ENCODE measurements at places on chromosomes 7 and 10.
A peak's percentile ranks its signal among the peaks of the same experiment; 100 is the strongest.

GRCh38 chr7:157158400-157158799 is 19.7 kb downstream of the UBE3C start:
- no peak for DNase-seq

GRCh38 chr7:494259-494687 is 25.4 kb downstream of the PDGFA start:
- no peak for DNase-seq

DNA sequence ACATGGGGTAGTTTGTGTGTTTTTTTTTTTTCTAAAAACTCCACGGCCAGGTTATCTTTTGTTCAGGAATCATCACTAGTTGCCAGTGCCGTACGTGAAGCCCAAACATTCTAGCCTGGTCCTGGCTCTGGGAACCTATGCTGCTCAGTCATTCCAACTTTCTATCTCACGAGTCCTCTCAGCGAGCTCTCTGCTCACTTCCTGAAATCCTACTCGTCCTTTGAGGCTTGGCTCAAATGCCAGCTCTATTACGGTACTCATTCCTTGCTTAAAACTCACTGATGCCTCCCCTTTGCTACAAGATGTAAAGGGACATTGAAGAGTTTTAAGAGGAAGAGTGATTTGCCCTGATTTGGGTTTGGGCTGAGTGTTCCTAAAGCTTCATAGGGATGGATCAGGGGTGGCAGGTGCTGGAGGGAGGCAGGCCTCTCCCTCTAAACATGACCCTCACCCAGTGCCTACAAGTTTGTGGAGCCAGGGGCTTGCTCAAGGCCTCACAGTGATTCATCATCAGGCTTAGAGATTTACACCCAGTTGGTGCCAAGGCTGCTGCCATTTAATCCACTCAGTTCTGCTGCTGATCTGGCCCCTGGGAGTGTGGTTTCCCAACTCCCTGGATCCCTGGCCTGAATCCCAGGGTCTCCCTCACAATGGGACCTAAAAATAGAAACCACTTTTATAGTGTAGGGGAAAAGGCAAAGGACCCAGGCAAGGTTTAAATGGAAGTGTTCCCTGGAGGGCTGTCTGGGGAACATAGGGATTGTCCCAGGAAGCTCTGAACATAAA is 46.1 kb upstream of the R3HCC1L start:
- DNase-seq = peak; percentile 19

- no peak for DNase-seq
These were observed 853.6 kb downstream of the LRMDA start for GRCh38 chr10:76285012-76285411.

DNA sequence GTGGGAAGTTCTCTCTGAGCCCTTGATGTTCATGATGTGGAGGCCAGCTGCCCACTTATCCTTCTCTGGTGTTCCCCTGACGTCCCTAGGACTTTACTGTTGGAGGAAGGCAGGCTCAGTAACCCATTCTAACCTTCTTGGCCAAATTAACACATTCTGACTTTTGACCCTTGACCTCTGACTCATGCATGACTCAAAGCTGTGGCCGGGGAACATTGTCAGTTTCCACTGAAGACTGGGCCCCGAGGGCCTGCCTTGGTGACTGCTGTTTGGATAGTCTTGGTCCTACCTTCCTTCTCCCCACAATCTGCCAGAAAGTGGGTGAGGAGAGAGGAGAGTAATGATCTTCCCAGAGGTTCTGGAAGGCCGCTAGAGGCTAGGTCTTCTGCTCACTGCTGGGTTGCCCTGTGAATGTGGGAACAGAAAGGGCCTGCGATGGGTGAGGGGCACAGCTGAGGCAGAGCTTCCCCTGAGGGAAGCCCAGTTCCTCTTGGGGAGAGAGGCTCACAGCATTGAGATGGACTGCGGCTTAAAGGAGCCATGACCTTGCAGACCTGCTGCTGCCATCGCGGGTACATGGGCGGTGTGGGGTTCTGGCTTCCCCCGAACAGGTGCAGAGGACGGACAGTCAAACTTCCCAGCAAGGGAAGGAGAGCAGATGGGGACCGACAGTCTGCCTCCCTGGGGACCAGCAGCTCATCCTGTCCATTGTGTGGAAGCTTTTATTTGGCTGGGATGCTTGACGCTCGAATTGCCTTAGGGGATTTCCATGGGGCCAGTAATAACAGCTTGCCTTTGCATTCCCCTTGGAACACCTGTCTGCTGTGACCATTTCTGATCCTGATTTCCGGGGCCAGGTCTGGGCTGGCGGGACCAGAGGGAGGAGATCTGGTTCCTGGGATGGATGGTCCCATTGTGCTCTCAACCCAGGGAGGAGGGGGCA is 43.8 kb downstream of the ADAMTS14 start:
- DNase-seq = peak; percentile 54

- no peak for DNase-seq
These were observed 24.8 kb downstream of the TLX1 start for GRCh38 chr10:101155896-101156295.

DNA sequence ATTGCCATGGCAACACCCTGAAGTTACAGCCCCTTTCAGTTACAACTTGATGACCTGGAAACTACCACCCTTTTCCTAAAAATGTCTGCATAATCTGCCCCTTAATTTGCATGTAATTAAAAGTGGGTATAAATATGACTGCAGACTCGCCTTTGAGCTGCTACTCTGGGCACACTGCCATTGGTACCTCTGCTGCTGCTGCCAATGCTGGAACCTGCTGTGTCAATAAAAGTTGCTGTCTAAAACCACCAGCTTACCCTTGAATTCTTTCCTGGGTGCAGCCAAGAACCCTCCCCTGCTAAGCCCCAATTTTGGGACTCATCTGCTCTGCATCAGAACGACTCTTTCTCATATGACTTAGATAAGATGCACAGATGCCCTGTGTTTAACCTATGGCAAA is 10.2 kb upstream of the FRA10AC1 start:
- DNase-seq = no peak

DNA sequence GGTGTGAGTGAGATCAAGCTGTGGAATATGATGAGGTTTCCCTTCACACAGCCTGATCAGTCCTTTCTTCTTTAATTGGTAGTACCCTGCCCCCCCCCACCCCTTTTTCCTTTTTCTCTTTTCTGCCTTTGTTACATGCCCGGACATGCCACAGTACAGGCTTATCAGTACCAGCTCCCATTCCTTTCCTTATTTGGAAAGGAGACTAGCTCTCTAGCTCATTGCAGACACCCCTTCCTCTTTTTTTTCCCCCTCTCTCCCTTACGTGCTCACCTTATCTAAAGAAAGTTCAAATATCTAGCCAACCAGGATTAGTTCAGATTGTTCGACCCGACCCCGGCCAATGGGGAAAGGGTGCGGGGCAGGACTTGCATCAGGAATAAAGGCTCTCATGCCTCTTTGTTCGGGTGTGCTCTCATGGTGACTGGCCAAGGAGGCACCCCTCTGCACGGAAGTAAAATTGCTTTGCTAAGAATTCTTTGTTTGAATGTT is 230.4 kb downstream of the ACTR3B start:
- peak; percentile 5 for DNase-seq

- no peak for DNase-seq
These were observed 24.5 kb downstream of the TMEM209 start for GRCh38 chr7:130180571-130181262.

GRCh38 chr10:92747066-92747465 is 57.3 kb downstream of the HHEX start:
- no peak for DNase-seq

GRCh38 chr10:99595770-99596465 is 24.3 kb downstream of the SLC25A28 start:
- DNase-seq = no peak

GRCh38 chr10:95790982-95791381 is 35.0 kb downstream of the ENTPD1 start:
- no peak for DNase-seq

- no peak for DNase-seq
These were observed 159.8 kb downstream of the WNT2 start for GRCh38 chr7:117163101-117163500.

DNA sequence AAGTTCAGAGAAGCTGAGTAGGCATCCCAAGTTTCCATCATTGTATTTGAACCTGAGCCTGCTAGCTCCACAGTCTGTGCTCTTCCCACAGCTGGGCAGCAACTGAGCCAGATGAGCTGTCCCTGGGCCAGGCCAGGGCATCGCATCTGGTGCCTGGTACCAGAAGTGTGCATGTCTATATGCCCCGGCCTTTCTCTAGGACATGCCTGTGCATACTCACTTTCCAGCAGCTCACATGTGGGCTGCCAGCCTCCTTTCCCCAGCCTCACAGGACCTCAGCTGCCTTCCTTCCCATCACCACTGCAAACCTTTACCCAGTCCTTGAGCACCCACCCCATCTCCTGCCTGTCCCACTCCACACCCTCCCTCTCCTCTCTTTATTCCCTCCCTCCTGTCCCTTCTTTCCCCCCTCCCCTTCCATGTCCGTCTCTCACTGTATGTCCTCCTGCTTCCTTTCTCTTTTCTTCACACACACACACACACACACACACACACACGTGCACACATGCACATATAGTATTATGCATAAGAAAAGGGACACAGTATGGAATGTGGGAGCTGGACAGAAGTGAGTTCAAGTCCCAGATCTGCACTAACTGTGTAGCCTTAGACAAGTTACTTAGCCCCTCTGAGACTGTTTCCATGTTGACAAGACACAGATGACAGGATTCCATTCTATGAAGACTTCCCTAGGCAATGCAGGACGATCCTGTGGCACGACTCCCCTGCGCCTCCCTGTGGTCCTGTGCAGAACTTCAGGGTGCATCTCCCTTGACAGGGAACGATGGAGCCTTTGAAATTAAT is 10.9 kb downstream of the CDHR1 start:
- DNase-seq = peak; percentile 71

DNA sequence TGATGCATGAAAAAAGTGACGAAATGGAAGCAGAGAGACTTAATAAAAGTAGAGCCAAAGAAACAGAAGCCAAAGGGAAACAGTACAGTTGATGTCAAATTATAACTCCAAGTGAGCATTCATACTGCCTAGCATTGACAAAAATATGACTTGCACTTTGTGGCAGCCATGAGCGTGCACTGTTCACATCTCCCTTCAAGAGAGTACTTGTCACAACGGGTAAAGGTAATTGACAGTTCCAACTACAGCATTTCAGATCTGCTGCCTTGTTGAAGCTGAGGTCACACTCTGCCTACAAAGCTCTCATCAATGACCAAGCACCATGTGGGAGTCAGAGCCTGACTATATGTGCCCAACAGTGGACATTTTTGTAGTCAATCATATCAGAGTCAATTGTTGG is 54.3 kb downstream of the IQUB start:
- no peak for DNase-seq

DNA sequence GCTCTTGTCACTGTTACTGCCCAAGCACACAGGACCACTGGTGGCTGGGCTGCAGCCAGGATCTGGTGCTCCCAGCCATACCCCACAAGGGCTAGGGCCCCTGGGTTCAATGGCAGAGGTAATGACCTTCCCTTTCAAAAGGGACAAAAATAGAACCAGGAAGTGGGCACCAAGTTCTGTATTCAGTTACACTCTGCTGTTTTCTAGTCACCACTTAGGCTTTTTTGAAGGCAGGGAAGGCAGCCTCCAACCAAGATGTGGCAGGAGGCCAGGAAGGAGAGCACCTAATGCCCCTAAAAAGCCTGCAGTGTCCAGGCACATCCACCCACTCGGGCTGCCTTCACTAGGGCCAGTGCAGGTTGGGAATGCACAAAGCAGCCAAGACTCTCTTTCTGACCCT is 47.8 kb downstream of the NOD1 start:
- DNase-seq = no peak

DNA sequence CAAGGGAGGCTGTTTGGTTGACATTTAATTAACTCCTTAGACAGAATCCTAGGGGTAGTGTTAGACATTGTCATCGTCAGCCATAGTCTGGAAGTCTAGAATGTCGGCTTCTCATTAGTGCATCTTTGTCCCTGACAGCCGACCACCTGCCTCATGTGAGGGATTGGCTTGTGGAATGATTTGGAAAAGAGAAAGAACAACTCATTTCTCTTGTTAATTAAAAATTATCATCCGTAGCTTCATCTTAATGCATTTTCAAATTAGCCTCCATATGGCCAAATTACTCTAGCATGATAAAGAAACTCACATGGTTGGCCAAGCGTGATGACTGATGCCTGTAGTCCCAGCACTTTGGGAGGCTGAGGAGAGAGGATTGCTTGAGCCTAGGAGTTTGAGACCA is 97.7 kb upstream of the PARD3 start:
- no peak for DNase-seq

GRCh38 chr10:3902809-3903410 is 117.9 kb upstream of the KLF6 start:
- DNase-seq = no peak

DNA sequence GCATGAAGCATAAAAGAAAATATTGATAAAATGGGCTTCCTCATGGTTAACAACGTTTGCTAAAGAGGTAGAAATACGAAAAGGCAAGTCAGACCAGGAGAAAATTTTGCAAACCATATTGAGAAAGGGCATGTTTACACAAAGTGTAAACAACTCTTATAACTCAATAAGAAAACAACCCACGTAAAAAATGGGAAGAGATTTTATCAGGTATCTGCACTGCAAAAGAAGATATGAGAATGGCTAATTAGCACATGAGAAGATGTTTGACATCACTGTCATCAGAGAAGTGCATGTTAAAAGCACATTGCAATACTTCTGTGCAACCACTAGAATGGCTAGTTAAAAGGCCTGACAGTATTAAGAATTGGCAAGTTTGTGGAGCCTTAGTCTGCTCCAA is 99.5 kb downstream of the VPS50 start:
- no peak for DNase-seq

DNA sequence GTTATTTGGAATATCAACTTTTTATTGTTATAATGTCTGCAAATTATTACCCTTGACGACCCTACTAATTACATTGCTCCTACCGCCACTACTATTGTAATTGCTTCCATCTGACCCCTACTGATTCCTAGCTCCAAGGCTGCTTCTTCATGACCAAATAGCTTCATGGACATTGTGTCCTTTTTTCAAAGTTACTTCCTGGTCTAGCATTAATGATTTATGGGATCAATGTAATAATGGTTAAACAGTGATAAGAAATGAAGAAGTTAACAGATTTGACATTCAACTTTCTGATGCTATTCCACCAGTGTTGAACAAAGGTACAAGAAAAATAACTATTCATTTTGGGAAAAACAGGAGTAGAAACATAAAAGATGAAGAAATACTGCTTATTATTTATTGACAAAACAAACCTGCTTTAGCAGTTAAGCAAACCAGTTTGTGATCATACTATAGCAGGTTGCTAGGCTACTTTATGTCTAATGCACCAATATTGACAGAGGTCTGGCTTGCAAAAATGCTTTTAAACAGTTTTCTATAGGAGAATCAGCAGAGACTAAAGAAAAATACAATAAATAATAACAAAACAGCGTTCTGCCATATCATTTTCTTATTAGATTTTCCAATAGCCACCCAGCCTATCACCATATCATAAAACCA is 125.8 kb downstream of the PCLO start:
- no peak for DNase-seq

- no peak for DNase-seq
These were observed 28.6 kb upstream of the GIMAP8 start for GRCh38 chr7:150421831-150422230.
